Stimulated activated CD4-positive, alpha-beta T cell treated with anti-CD3 and anti-CD28 coated beads, Interleukin-15, amount 100 ng/mL, for 48 hours (primary cell): ENCODE measurements at places on chromosomes 7 and 10.

- DNase-seq, result no peak
Measured at GRCh38 chr7:80505900-80506500, 5.9 kb downstream of the GNAT3 start.

DNA sequence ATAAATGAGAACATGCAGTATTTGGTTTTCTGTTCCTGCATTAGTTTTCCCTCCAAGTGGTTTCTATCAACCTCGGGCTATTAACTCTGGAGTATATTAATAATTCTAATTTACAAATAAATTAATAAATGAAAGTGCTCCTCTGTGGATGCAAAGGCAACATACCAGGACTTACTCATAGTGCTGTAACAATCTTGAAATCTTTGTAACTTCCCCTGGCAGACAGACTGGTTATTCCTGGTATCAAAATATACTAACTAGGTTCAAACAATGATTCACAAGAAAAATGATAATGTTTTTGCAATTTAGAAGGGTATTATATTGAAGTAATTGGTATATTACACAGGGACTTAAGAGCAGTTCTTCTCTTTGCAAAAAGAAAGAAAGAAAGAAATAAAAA lies 177.2 kb downstream of the FANK1 start:
- DNase-seq, result no peak

DNA sequence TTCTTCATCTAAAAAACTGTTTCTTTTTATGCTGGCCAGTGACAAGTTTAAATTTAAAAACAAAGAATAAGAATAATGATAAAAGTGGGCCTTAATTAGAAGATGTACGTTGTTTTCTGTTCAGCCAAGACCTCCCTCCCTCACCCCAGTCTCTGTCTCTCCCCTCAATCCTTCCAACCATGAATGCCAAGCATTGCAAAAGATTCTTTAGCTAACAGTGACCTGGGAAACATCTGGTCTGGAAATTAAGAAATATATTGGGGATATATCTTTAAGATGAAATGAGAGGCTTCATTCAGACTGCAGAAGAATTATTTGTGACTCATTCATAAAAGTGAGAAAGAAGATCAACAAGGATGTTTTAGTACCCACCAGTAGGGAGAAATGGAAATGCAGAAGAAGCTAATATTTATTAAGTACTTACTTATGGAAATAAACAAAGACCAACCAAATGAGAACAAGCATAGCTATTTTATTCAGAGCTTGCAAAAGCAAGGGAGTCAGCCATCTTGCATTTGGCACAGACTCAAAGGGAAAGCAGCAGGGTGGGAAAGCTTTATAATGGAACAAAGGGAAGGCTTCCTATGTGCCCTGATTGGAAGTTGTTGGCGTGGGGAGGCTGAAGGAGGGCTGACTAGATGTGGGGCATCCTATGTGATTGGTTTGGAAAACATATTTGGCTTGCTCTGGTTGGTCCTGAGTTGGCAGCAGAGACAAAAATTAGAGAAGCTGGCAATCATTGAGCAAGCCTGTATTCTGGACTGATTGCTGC lies 595.4 kb upstream of the GHITM start:
- DNase-seq, result no peak

DNA sequence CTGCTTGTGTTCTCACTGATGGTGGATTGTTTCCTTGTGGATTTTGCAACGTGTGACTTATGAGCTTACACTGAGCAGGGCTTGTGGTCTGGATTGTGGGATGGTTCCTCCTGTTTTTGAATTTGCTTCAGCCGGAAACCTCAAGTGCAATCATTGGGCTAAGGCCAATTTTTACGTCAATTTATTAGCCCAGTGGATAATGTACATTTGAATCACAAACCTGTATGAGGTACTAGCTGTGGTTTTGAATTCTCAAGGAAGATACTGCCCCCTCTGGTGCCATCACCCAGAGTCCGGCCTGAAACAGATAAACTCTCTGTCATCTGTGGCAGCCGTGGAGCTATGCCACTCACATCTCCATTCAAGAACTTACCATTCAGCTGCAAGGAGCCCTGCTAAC lies 7.3 kb upstream of the ZNF777 start:
- no peak for DNase-seq

DNA sequence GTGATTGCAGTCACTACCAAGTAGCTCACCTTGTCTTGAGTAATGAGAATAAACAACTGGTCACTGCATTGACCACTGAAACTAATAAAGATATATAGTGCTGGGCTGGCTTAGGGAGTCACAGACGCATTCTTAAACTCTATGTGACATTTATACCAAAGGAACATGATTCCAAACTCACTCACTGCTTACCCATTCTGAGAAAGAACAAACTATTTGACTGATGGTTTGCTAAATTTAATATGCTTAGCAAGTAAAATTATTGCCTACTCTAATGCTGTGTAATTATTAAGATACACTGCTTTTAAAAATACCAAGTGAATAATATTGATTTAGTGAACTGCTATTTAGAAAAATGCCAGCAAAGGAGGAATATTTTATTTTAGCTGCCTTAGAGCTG lies 191.1 kb downstream of the LRMDA start:
- no peak for DNase-seq

GRCh38 chr10:121879476-121879875 lies 48.4 kb downstream of the ATE1 start:
- DNase-seq, result no peak

DNA sequence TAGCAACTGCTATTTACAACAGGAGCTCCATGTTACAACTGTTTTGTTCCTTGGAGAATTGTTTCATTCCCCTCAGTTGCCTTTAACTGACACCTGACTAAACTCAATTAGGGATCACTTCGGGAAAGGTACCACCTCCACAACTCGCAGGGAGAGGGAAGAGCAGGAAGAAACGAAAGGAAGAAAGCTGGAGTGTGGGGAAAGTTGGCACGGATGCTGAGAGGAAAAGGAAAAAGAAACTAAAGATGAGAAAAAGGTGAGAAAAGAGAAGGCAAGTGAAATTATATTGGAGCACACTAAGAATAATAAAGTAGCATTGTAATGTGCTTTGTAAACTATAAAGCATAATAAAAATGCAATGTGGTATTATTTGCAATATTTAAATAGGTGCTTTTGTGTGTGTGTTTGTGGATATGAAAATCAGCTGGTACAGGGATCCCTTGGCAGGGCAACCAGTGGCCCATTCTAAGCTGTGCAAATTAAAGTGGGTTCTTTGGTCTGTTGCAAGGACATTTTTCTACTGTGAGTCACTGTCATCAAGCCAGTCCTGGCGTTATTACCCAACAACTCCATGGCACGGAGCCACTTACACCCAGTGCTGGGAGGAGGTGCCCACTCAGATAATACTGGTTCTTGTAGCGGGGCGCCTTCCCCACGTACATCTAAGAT lies 45.9 kb downstream of the HIPK2 start:
- DNase-seq, result no peak

- no peak for DNase-seq
Measured at GRCh38 chr7:21064698-21065648, 278.3 kb upstream of the SP8 start.

DNA sequence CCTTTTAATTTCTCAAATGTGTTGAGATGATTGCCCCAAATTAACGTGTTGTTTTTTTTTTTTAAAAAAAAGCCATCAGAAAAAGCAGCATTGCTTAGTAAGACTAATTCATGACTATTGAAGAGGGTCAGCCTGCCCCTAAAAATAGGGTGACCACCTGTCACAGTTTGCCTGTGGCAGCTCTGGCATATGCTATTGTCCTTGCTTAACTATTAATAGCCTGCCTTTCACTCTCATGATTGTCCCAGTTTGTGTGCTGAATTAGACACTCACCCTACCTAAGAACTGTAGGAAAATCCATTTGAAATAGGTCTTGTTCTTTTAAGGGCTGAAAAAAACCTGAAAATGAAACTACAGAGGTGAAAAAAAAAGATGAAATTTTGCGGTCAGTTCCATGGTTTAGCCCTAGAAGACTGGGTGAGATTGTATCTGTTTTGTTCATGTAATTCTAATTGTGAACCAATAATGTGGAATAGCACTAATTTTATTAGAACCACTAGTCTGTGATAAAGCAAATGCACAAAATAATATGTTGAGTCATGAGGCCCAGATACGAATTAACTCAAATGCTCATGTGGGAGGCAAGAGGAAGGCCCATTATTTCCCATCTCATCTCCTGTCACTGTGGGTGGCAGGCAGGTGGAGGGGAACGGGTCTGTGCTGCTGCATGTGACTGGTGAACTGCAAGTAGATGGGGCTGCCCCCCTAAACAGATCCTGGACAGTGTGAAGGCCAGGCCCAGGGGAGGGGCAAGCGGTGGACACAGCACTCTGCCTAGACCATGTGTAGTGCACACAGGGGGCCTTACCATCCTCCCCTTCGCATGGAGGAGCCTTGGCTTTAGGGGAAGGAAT lies 265.4 kb upstream of the NFE2L3 start:
- DNase-seq, result no peak

- no peak for DNase-seq
Measured at GRCh38 chr7:106655703-106656498, 5.1 kb downstream of the CCDC71L start.

- DNase-seq, result no peak
Measured at GRCh38 chr7:51224811-51225595, 91.6 kb downstream of the COBL start.

DNA sequence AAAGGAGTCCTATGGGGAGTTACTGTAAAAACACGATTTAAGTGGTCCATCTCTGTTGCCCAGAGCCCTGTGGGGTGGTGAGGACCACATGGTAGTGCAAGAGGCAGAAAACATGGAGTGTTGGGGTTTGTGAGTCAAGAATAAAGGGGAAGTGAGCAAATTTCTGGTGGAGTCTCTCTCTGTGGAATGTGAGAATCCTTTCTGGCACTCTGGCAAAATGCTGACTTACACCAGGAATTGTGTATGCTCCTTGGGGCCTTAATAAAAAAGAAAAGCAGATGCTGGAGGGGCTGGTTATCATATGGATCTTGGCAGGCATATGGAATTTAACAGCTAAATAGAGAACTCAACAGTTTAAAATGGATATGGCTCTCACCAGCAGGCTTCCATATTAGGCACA lies 486.0 kb downstream of the TNS3 start:
- no peak for DNase-seq

GRCh38 chr7:150824379-150825177 lies 24.0 kb downstream of the TMEM176A start:
- DNase-seq, result no peak

DNA sequence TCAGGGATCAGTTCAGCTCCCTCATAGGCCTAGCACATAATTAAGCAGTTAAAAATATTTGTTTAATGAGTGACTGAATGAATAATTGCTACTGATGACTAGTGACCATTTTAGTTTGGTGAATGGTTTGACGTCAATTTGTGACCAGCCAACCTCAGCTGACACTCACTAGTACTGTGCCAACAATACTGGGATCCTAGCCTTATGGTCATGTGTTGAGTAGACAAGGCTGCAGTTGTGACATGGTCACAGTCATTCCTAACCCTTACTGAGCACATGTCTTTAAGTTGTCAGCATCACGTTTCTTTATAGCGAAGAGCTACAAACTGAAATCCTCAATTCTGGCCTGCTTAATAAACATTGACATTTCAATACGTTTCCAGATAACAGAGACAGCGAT lies 86.9 kb upstream of the SLC26A5 start:
- no peak for DNase-seq

GRCh38 chr7:3867863-3868262 lies 566.8 kb downstream of the SDK1 start:
- DNase-seq, result no peak

DNA sequence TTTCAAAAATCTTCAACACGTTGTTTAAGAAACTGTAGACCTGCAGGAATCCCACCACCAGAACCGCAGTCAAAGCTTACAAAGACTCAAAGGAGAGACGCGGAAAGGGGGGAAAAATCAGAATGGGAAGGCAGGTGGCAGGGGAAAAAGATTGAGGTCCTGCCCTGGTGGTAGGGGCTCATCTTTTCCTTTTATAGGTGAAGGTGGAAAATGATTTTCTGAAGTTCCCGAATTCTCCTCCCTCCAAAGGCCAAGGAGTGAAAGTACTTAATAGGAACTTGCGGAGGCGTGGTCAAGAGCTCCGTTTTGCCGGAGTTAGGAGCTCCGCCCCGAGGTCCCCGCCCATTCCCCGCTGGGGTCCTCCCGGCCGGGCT lies 724 bp downstream of the BBIP1 start:
- peak; percentile 85 for DNase-seq

DNA sequence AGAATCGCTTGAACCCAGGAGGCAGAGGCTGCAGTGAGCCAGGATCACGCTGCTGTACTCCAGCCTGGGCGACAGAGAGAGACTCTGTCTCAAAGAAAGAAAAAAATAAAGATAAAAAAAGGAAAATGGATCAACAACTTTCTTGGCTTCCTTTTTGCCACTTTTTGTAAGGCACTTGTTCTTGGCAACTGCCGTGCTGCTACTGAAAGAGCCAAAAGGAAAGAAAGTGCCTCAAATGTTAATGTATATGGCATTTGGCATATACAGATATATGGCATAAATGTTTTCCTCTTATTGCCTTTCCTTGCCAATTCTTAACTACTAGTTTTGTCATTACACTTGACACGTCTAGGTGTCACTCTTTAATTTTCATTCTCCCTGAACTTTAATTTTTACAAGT lies 393.7 kb upstream of the LRGUK start:
- DNase-seq, result no peak

DNA sequence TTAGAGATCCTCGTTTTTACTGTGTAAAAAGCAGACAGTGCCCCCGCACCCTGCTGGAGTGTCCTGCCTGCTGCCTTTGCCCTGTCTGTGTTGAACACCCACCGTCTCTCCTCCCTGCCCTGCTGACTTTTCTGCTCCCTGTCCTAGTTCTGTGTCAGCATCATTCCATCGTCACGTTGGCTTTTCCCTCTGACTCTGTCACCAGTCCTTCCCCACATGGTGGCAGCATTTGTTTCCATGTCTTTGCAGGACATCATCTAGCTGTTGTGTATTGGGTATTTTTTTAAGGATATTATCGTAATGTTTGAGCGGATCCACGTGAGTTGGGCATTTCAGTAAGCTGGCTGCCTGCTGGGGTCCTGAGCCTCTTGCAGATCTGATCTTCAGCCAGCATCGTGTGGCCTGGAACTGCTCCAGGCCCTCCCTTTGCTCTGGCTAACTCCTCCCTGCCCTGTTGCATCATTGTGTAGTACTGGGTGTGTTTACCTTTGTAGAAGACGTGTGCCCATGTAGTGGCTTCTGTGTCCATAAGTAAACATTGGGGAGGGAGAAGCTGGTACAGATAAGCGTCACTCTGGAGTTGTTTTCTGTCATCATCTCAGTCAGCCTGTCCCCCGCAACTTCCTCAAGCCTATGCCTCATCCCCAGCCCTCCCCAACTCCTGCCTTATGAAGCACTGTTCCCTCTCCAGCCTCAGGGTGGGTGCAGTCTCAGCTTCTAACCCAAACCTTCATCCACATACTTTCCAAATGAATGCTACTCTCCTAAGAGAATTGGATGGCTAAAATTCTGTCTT lies 44.3 kb downstream of the TRRAP start:
- no peak for DNase-seq

DNA sequence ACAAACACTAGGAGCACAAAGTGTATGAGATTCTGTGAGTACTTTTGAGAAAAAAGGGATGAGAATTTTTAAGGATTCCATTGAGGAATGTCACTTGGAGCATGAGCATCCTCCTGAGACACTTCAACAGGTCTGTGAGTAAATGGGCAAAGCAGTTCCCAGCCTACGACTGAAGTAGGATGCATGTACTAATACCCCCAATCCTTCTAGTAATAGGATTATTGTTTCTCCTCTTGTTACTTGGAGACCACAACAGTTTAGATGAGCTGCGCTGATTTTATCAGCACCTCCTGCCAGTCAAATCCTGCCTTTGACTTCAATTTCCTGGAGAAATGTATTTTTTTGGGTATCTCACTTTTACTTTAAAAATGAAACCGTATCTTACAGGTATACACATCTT lies 820 bp downstream of the BBS9 start:
- DNase-seq, result no peak
